ENCODE measurements at places on chromosomes 2 and 18.

- no peak for DNase-seq
Observed at GRCh38 chr2:139217641-139218040, 437.5 kb upstream of the NXPH2 start.

GRCh38 chr2:207660994-207661393 is 35.8 kb upstream of the METTL21A start:
- DNase-seq, result no peak

DNA sequence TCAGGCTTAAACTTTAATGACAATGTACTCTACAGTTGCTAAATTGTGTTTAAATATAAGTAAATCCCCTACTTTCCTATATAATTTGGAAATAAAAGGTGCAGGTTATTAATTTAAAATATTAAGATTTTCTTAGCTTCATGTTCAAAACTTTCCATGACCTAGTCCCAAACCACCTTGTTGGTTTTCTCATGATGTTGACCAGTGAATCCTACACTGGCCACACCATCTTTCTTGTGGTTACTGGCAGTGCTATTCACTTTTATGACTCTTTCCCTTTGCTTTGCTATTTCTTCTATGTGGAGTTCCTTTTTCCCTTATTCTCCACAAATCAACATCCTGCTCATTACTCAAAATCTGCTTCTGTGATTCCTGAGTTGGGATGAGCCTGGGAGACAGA is 138.6 kb upstream of the NDUFV2 start:
- DNase-seq, result no peak

DNA sequence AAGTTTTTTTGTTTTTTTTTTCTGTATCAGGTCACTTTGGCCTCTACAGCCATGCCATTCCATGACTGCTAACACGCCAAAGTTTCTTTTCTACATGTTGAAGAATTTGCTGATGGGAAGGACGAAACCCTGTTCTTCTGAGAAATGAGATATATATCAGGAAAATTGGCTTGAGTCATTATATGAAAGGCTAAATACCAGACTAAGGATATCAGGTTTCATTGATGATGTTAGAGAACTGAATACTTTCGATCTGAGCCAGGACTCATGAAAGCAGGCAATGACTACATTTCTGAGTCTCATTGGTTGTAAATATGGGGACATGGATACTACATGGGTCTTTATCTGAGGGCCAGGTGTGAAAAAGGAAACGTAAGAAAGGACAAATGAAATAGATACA is 181.4 kb downstream of the OSR1 start:
- no peak for DNase-seq

GRCh38 chr2:70261501-70261900 is 3.6 kb downstream of the PCYOX1 start:
- DNase-seq, result no peak
